ENCODE measurements at places on chromosomes 7 and 10.

DNA sequence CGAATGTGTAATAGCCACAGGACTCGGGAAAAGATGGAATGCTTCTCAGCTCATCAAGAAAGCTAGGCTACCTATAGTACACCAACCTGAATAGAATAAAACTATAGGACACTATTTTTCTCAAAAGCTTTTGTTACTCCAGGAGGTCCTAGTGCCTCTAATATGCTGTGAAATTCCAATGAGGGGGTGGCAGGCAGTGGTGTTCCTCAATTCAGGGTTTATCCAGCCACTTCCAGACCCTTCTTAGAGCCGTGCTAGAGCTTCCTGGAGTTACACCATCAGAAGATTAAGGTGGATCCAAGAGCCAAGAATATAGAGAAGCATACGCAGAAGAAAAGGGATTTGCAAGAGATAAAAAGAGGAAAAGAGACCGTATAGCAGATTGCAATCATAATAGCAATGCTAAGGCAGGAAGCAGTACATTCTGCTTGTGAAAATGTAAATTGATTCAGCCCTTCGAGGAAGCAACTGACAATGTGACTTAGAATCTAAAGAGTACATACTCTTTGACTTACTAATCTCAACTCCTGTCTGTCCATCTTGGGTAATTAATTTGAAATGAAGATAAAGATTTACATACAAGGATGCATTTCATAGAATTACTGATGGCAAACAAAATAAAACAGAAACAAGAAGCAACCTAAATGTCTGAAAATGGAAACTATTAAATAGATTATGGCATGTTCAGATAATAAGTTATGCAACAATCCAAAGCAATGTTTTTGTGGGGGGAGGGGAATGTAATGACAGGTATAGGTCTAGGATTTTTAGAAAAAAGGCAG, 2.1 kb downstream of the ST8SIA6 start:
- no peak for DNase-seq

DNA sequence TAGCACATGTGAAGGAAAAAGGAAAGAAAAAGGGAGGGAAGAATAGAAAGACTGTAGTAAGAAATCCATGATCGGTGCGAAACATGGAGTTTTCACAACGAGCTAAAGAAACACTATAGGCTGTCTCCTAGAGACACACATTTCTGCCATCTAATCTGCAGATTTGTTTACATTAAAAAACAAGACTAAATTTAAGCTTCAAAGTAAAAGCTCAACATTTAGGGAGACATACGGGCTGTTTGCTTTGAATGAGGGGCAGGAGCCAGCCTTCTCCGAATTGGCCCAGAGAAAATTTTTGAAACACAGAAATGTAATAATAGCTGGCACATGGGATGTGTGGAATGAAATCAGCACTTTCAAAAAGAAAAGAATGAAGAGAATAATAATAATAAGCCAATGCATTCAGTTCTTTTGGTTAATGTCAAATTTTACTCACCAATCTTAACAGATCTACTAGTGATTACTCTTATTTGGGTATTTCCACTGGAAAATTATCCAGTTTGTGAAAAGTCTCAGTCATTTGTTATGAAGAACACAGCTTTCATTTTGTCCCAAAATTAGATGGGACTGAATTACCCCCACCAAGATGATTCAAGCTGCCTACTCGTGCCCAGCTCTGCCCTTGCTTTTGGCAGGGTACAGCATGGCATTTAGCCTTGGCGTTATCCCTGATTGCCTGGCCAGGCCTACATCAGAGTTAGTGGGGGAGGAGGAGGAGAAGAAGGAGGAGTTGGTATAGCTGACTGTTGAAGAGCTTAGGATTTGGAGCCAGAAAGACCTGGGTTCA, 47.1 kb downstream of the MTURN start:
- DNase-seq: no peak

DNA sequence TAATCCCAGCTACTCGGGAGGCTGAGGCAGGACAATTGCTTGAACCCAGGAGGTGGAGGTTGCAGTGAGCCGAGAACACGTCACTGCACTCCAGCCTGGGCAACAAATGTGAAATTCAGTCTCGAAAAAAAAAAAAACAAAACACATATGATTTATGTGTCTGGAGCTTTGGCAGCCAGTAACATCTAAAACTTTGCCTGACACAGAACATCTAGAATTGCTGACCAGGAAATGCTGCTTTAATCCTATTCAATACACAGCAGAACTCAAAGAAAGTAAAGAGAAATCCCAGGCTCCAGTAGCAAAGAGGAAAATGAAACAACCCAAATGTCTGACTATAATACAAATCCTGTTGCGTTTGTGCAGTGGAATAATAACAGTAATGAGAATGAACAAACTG, 4.5 kb upstream of the CCDC6 start:
- no peak for DNase-seq

DNA sequence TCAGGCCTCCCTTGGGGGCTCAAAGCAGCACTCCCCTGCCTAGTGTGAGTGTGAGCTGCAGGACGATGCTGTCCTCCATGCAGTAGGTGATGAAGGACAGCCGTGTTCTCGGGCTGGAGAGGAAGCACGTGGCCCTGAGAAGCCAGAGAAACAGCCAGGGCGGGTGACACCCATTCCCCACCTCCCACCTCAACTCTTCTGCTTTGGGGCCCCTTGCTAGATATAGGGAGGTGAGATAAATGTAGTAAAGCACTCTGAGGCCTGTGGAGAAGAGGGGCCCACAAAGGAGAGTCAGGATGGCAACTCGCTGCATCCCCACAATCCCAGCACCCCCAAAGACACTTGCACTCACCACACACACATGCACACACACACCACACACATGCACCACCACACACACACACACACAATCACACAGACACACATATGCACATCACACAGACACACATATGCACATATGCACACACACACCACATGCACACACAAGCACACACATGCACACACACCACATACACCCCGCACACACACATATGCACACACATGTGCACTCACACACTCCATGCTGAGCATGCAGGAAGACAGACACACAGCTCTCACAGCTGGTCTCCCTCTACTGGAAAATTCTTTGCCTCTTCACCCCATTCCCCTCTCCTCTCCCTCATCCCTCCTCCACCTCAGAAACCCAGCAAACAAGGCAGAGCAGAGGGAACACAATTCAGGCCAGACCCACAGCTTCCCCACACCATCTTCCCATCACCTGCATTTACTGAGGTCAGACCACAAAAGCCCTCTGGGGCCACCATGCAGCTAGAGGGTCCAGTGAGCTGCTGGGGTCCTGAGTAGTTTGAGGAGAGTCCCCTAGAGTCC, 30.5 kb downstream of the ANXA8 start:
- no peak for DNase-seq

DNA sequence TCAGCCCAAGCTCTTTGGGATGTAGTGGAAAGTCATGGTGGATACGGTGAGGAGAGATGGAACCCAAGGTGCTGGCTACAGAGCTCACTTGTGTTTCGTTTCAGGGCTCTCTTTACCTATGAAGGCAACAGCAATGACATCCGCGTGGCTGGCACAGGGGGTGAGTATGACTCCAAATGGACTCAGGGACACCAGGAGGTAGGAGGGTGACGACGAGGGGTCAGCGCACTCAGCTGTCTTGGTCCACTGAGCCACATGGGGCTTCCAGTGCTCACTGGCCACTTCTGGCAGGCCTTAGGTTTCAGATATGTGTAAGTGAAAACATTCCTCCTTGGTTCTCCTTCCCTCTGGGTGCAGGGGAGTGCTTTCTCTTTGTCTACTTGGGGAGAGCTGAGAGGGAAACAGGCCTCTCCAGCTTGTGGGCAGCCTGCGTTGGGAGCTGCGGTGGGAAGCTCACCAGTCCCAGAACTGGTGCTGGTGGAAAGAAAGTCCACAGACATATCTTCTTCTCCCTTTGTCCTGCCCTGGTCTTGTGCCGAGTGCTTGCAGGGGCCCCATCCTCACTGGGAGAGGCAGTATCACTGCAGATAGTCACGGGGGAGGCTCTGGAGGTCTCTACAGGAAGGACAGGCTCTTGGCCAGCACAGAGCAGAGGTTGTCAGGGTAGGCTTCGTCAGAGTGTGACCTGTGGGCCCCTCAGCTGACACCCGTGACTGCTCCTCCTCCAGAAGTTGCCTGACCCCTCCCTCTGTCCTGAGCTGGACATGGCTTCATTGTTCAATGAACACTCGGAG, 5.8 kb downstream of the DBNL start:
- DNase-seq: no peak
